NCI-H774 (cell line): ENCODE measurements at places on chromosomes 2 and 18.

GRCh38 chr2:37975808-37976207 lies 50.7 kb downstream of the RMDN2 start:
- DNase-seq, result no peak

DNA sequence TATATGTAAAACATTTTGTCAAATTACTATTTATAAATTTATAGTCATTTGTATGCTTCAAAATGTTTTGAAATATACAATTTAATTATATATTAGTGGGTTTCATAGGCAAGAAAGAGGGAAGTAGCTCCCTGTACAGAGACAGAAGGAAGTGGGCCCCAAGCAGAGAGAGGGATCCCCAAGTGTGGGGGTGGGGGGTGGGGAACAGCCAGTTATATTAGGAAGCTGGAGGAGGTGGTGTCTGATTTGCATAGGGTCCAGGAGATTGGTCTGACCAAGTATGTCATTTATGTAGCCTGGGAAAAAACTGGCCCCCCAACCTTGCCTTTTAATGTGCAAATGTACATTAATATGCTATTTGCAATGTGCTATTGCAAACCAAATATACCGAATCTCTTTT lies 76.5 kb upstream of the ZSWIM2 start:
- no peak for DNase-seq

DNA sequence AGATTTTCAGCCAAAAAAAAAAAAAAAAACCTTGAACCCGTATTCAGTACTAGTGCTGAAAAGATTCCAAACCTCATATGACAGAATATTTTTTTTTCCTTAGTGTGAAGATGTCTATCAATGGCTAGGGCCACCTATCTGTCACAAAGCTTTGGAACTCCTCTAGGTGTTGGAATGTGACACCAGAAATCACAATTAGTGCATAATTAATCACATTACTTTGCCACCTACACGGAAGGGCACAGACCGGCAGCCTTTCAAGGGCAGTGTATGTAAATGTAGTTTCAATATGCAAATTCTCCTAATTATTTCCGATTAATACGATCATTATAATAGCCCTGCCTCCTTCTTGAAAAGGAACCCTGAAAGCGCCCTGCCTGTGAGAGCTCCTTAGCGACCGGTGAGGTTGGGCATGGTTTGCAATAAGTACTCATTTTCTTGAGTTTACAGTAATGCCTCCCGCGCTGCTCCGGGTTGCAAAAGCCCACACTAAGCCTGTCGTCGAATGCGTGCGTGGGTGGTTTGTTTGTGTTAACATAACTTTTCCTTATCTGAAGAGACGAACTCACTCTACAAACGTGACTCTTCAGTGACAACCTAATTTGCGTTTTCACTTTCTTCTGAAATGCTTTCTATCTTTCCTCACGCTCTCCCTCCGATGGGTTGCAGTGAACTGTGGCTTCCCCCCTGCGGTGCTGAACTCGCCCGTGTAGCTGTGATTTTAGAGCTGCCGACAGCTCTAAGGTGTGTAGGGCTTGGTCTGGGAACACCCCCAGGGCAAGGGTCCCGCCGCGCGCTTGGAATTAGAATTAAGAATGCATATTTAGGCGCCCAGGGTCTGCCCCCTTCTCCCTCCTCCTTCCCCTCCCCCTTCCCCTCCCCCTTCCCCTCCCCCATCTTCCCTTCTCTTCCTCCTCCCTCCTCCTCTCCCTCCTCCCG lies 765 bp upstream of the ID2 start:
- DNase-seq, result peak; percentile 65

DNA sequence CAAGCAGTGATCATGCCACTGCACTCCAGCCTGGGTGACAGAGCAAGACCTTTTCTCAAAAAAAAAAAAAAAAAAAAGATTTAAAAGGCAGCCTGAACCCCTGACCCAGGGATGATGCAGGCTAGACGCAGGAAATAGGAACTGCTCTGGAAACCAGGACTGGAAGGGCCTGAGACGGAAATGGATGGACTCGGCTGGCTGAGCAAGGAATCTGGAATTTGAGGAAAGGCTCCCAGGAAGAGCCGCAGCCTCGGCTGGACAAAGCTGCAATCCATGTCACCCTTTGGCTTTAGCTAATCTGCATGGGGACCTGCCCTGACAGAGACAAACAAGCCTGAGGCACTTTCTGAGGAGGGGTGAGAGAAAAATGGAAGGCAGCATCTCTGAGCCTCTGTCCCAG lies 55.0 kb upstream of the DAPL1 start:
- no peak for DNase-seq

GRCh38 chr2:8457092-8457481 lies 224.8 kb upstream of the ID2 start:
- DNase-seq, result peak; percentile 62

DNA sequence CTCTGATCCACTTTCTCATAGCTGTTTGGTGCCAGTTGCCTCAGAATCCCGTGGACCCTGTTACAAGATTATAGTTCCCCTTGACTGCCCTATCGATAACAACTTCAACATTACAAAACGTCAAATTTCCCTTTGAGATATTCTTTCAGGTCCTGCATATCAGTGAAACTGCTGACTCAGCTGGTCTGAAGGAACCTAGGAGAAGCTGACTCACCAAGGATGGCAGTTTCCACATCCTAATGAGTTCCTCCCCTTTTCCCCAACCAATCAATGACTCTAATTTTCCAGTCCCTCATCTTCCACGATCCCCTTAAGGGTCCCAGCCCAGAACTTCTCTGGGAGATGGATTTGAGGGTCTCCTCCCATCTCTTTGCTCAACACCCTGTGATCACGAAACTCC lies 27.6 kb upstream of the GNAL start:
- no peak for DNase-seq

GRCh38 chr2:60811491-60812375 lies 55.7 kb downstream of the PAPOLG start:
- DNase-seq, result no peak
